ENCODE measurements at places on chromosomes 12 and 14. TPM values are rescaled to one million over a fixed set of nuclear protein-coding genes. Genes with fewer than 3 reads are reported as not detected.

PRICKLE1 gene
- 21.3 TPM for total RNA-seq

CLEC14A gene
- total RNA-seq = 2.8 TPM

OLR1 gene
- 3.2 TPM for total RNA-seq

RBP5 gene
- not detected for total RNA-seq

SNAPC1 gene
- 7.7 TPM for total RNA-seq

INHBC gene
- not detected for total RNA-seq

DNA sequence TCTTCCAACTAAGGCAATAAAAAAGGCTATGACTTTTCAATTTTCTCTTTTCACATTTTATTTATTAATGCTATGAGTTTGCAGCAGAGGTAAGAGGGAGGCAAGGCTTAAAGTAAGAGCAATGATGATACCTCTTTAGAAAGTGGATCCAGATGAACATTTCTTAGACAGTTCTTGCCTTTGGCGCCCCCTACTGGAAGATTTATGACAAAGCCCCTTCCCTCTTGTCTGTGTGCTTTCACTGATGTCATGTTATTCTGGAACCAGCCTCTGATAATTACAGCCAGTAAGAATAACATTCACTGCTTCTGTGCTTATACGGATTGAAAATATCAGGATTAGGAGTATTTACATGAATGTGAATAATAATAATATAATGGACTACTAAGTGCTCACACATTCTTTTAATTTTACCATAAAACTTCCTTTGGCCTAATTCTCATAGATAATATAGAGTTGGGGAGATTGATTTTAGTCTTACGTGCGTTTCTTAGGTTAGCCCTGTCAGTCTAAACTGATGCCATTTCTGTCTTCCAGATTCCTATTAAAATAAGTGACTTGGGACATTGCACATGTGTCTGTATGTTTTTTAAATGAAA lies 1929.9 kb upstream of the SEL1L start:
- H3K4me1 ChIP-seq = no peaks in the 10 kb centered on the region
- DNase-seq = peak; percentile 70
- no peak overlapping the region for H3K27ac ChIP-seq

DNA sequence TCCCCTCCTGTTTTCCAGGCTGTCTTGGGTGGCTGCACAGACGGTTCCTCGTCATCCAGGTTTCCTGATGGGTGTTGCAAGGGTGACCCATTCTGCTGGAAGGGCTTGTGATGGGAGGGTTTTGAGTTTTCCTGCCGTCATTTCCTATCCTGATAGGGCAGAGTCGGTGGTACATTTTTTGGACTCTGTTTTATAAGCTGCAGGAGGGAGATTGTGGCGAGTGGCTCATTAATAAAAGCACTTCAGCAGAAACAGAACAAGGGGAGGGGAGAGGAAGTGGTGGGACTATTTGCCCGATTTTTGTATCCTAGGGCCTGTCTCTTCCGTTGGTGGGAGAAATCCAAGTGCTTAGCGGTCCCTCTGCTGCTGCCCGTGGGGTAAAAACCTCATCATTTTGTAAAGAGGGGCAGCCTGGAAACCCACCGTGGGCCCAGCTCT lies 40.0 kb downstream of the TSPAN9 start:
- peak; percentile 78 for DNase-seq
- H3K27me3 ChIP-seq = no peaks in the 10 kb centered on the region
- no peaks in the 10 kb centered on the region for H3K36me3 ChIP-seq

DNA sequence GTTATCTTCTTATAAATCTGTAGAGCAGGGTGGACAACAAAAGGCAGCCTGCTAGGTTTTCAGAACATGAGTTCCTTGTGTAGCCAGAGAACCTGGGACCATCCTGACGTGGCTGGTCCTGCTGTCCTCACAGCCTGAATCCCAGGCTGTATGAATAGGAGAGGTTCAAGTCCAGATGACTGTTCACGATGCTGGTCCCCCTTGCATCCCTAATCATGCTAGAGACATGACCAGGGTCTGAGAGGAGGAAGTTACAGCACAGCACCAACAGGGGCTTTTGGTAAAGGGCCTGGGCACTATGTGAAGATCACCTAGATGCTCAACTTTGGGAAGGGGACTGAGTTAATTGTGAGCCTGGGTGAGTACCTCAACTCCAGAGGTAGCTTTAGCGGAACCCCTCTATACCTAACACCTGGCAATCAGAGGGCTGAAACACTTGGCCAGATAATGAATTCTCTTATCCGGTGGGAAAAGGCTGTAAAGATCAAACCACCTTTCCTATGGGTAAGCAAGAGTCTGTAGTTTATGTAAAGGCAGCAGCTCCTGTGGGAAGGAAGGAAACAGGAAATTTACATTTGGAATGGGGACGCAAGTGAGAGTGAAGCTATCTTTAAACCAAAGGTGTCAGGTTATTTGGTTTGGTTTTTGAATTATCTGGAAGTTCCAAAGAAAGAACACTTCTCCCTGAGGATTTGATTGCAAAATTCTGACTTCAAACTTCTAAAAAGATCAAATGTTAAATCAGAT lies 112.8 kb downstream of the DAD1 start:
- H3K4me3 ChIP-seq = no peak overlapping the region
- H3K27ac ChIP-seq = no peak overlapping the region
- no peak for DNase-seq
- no peaks in the 10 kb centered on the region for H3K4me1 ChIP-seq
- peaks cover 49% of the 10 kb centered on the region for H3K27me3 ChIP-seq
- no peaks in the 10 kb centered on the region for H3K36me3 ChIP-seq

DNA sequence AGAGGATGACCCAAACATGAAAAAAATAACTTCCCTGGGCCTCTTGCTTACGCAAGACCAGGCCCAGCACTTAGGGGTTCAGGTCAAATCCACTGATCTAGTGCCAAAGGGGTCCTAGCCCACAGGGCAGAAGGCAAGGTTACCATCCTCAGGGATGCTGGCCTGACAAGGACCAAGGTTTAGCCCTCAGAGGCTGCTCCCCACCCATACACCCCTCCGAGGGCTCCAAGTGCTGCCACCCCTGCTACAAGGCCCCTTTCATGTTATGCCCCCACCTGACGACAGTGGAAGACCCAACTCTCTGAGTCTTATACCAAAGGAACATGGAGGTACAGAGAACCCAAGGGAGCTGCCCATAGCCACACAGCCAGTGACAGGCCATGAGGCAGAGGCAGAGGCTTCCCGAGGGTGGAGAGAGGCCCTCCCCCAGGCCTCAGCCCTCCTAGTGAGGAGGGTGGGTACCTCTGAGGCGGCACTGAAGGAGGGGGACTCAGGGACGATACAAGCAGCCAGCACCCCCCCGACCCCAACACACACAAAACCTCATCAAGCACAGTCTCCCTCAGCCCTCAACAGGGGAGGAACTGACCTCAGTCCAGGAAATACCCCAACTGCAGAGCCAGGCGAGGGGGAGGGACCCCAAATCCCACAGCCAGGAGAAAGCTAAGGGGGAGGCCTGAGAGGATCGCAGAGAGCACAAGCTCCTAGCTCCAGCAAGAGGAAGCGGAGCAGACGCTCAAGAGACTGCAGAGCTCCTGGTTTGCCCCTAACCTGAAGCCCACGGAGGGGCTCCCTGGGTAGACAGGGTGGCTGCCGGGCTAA lies 37.0 kb downstream of the ANAPC7 start:
- no peaks in the 10 kb centered on the region for H3K27me3 ChIP-seq
- H3K4me1 ChIP-seq = peaks cover 13% of the 10 kb centered on the region
- peak overlapping the region; percentile 57 for H3K27ac ChIP-seq
- DNase-seq = no peak

GRCh38 chr12:51429700-51430099 lies 5.1 kb downstream of the SLC4A8 start:
- no peak overlapping the region for H3K27ac ChIP-seq
- no peaks in the 10 kb centered on the region for H3K4me1 ChIP-seq
- no peaks in the 10 kb centered on the region for H3K36me3 ChIP-seq
- no peak overlapping the region for H3K4me3 ChIP-seq

DNA sequence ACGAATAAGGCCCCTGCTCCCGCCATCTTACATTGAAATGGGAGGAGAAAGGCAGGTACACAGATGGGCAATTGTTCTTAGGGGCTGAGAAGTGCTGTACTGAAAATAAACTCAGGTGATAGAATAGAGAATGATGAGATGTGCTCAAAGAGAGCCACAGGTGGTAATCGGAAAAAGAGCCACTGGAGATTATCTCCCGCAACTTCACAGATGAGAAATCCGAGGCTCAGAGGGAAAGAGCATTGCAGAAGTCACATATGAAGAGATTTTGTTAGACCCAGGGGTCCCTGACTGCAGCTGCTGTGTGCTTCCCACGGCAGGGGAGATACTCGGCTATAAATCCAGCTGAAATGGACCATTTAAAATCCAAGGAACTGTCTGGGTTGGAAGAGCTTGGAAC lies 73.7 kb downstream of the PRIMA1 start:
- H3K27ac ChIP-seq = no peak overlapping the region
- DNase-seq = no peak
- H3K4me1 ChIP-seq = no peaks in the 10 kb centered on the region

DNA sequence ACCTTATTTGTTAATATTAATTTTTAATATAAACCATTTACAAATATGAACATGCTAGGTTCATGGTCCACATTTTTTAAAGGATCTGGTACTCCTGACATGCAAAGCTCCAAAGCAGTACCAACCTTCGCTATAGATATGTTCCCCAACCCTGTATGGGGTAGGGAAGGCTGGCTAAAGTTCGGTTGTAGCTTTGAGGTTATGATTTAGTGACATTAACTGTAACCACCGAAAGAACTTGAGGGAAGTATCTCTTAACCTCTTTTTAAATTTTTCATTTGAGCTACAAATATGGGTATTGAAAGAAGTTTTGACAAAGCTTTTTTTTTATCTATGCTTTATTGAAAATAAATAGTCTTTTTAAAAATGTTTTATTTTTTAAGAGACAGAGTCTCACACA lies 115.5 kb downstream of the DYRK2 start:
- no peaks in the 10 kb centered on the region for H3K4me1 ChIP-seq
- H3K36me3 ChIP-seq = no peaks in the 10 kb centered on the region
- H3K27me3 ChIP-seq = no peaks in the 10 kb centered on the region

DNA sequence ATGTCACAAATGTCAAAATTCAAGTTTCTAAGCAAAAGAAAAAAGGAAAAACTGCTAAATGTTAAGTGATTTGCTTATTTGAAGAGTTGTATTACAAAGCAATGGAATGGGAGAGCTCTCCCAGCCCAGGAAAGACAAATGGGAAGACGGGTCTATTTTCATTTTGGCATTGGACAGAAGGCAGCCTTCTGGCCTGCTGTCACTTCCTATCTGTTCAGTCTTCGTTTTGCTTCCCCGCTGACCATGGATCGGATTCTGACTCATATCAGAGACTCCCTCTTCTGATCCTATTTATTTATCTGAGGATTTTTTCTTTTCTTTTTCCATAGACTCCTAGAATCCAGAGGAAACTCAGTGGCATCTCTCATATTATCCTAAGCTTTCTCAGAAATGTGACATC lies 634.9 kb downstream of the DIO2 start:
- peak; percentile 67 for DNase-seq
- no peak overlapping the region for H3K4me3 ChIP-seq
- peaks cover 3% of the 10 kb centered on the region for H3K4me1 ChIP-seq
- H3K27me3 ChIP-seq = no peaks in the 10 kb centered on the region
- H3K27ac ChIP-seq = no peak overlapping the region

GRCh38 chr14:37844614-37845013 lies 249.2 kb downstream of the TTC6 start:
- H3K4me1 ChIP-seq = no peaks in the 10 kb centered on the region
- no peak overlapping the region for H3K27ac ChIP-seq
- H3K27me3 ChIP-seq = no peaks in the 10 kb centered on the region
- H3K36me3 ChIP-seq = no peaks in the 10 kb centered on the region
- DNase-seq = no peak

DNA sequence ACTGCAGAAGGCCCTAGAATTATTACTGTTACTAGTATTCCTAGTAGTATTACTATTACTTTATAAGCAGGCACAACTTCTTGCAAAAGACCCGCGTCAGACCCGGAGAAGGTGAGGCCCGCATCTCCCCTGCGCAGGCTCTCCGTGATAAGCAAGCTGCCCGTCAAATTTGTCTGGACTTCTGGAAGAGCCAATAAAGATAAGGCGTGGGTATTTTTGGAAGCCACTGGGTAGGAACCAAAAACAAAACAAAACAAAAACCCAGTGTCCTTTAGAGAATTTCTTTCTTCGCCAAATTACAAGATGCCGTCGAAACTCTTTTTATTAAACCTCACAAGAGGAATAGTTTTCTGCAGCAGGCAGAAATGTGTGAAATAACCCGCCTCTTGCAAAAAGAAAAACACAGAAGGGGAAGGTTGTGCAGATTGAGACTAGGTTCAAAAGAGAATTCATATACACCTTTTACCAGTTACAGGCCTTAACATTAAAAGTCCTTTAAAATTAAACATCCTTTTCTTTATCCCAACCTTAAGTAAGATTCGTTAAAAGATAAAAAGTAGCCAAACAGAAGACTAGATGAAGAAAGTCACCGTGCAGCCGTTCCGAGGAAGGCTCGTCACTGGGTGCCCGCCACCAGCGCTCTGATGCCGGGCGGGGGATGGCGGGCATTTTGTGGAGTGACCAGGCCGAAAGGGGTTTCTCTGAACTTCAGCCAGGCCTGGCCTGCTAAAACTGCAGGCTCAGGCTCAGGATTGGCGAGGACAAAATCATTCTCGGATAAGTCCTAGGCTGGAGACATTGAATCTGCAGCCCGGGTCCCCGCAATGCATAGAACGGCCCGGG lies 1.6 kb downstream of the TBX5 start:
- peak overlapping the region; percentile 97 for H3K4me3 ChIP-seq
- DNase-seq = peak; percentile 69
- peak overlapping the region; percentile 100 for H3K27ac ChIP-seq
- H3K4me1 ChIP-seq = peaks cover 14% of the 10 kb centered on the region
- no peaks in the 10 kb centered on the region for H3K27me3 ChIP-seq

- peak within 1 kb of the TSS; percentile 97 for H3K27ac ChIP-seq
- peak; percentile 82 for DNase-seq
- H3K4me3 ChIP-seq = peak within 1 kb of the TSS; percentile 78
- peaks cover 17% of the 10 kb centered on the region for H3K4me1 ChIP-seq
- H3K27me3 ChIP-seq = no peaks in the 10 kb centered on the region
Observed at GRCh38 chr12:106247674-106248311, at the start of gene CKAP4. Gene CKAP4 (minus strand): TSS chr12:106248020. CDS start chr12:106247851, 169 bp downstream.

DNA sequence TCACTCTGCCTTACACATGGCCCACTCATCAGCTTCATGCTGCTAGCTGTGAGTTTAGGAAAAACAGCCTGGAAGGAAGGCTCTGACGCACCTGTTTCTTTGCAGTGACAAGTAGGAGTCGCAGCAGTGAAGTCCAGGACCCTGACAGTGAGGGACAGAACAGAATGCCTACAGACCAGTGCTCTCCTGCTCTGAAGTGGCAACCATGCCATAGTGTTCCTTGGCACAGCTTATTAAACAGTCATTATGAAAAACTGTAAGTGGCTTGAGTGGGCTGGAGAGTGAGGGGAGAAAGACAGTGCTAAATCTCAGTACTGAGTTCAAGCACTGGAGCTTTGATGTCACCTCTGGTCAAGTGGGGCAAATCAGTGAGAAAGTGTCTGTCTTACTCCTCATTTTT lies 61.7 kb downstream of the MYRFL start:
- H3K4me1 ChIP-seq = no peaks in the 10 kb centered on the region
- no peak overlapping the region for H3K4me3 ChIP-seq
- H3K27ac ChIP-seq = no peak overlapping the region

DNA sequence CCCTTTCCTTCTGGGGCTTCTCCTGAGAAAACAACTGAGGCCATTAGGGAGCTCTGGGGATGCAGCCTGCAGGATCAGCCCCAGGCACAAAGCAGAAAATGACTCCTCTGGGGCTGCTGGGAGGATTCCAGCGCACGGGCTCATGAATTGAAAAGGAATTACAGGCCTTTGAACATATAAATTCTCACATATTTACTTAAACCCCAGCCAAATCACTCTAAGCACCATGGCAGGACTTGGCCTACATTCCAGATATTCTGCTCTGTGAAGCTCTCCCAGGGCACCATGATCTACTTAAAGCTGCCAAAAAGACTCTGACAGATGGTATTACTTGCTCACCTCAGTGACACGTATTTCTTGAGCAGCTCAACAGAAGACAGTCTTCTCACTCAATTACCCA lies 87.2 kb downstream of the ZFC3H1 start:
- H3K4me1 ChIP-seq = no peaks in the 10 kb centered on the region
- no peak for DNase-seq
- no peak overlapping the region for H3K4me3 ChIP-seq
- H3K36me3 ChIP-seq = no peaks in the 10 kb centered on the region
- H3K27ac ChIP-seq = no peak overlapping the region
